ENCODE measurements at places on chromosomes 3 and 15.

DNA sequence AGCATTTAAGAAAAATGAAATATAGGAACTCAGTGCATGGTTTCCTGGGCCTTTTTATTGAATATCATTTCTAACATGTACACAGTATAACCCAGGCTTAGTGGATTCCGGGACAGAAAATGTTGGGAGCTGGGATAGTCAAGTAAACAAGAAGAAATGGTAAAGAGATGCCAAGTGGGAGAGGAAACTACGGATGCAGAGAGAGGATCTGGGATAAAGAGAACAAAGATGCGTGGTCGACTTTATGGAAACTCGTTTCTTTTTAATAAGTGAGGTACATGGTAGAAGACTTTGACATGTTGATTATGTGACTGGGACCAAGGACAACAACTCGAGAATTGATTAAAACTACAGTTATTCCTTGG lies 1.2 kb upstream of the GPR176 start:
- no peak for DNase-seq

GRCh38 chr15:76147906-76148570 lies 88.3 kb downstream of the TMEM266 start:
- DNase-seq = peak; percentile 91

DNA sequence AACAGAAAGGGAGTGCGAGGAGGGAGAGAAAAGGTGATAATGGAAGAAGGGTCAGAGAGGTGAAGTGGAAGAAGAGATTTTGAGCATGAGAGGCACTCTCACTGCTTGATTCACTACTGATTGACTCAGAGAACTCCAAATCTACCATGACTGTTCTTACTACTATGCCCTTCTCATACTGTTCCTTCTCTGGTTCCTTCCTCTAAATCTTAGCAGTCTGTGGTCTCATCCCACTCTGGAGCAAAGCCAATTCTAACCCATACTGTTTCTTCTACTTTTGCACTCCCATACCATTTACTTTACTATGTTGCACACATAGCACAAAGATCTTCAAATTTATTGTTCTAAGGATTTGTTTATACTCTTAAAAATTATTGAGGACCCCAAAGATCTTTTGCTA lies 100.8 kb downstream of the DTWD1 start:
- DNase-seq = no peak

- no peak for DNase-seq
Observed at GRCh38 chr15:42359249-42359648, at the start of gene CAPN3. CAPN3 (plus strand) TSS chr15:42359501; CDS start chr15:42359806, 305 bp downstream.

- no peak for DNase-seq
Observed at GRCh38 chr3:80010021-80010571, 242.3 kb upstream of the ROBO1 start.

All from activated CD4-positive, alpha-beta T cell treated with anti-CD3 and anti-CD28 coated beads, Interleukin-2, amount 10 ng/mL, durations not matched to agents 24 days and 14 days (primary cell).